H54 (cell line): ENCODE measurements at places on chromosomes 2 and 18.

DNA sequence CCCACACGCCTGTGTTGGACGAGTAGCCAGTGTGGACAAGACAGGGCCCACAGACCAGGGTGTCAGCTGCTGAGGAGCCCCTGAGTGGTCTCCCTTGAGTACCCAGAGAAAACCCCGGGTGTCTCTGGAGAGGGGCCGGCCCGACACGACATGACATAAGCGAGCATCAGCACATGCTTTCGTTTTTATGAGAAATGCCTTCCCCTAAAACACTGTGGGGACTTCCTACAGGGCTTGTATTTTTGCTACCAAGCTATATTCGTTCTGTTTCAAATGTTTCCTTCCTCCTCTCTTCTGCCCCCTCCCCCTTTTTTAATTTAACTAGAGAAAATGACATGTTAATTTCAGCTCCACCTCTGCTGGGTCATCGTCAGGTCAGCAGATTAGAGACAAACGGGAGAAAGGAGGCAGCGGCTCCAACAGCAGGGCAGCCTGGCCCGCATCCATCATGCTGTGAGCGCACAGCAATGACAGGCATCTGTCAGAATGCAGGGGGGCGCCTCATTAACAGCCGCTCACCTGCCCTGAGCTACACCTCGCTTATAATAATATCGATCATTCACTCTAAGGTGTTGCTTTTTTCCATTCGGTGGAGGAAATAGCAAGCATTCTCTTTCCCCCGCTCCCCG lies 286.2 kb downstream of the ZNF516 start:
- no peak for DNase-seq

- DNase-seq: peak; percentile 42
These were observed 183.1 kb downstream of the C1D start for GRCh38 chr2:67879586-67880290.

GRCh38 chr2:31401580-31401979 lies 13.0 kb downstream of the XDH start:
- peak; percentile 68 for DNase-seq

DNA sequence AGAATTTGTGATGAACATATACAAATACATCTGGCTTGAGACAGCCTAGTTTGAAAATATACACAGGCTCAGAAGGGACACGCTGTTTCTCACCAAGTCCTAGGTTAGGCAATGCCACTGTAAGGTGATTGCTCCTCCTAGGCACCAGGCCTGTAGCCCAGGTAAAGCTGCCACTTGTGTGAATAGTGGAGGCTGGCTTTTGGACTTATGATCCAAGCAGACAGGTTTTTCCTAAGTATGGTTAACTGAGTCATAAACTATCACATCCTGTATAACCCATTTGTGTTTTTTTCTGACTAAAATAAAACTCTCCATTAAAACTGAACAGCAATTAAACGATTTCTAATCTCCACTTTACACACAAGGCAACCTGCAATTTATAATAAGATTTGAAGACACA lies 81.0 kb downstream of the SEMA4F start:
- DNase-seq: no peak

GRCh38 chr2:27638709-27639108 lies 9.9 kb downstream of the GPN1 start:
- DNase-seq: no peak

GRCh38 chr2:223260681-223261080 lies 208.7 kb downstream of the KCNE4 start:
- DNase-seq: no peak
